ENCODE measurements at places on chromosomes 2 and 18. TPM values are rescaled to one million over a fixed set of nuclear protein-coding genes. Genes with fewer than 3 reads are reported as not detected.
A peak's percentile ranks its signal among the peaks of the same experiment; 100 is the strongest.

GRCh38 chr2:109676346-109676902 lies 62.3 kb downstream of the SOWAHC start:
- no peaks in the 10 kb centered on the region for H3K4me1 ChIP-seq
- no peaks in the 10 kb centered on the region for H3K27me3 ChIP-seq
- H3K4me3 ChIP-seq: no peak overlapping the region
- no peaks in the 10 kb centered on the region for H3K36me3 ChIP-seq

GRCh38 chr2:28544036-28544346 lies 48.1 kb downstream of the PLB1 start:
- H3K4me1 ChIP-seq: no peaks in the 10 kb centered on the region
- no peak overlapping the region for H3K27ac ChIP-seq
- no peaks in the 10 kb centered on the region for H3K36me3 ChIP-seq

- H3K4me3 ChIP-seq: no peak overlapping the region
- peak overlapping the region; percentile 58 for H3K27ac ChIP-seq
- H3K27me3 ChIP-seq: no peaks in the 10 kb centered on the region
- no peaks in the 10 kb centered on the region for H3K36me3 ChIP-seq
- H3K4me1 ChIP-seq: peaks cover 48% of the 10 kb centered on the region
- no peak for DNase-seq
These were observed 36.2 kb upstream of the MAT2A start for GRCh38 chr2:85502720-85503119.

GRCh38 chr2:240450532-240451107 lies 15.2 kb downstream of the GPC1 start:
- H3K36me3 ChIP-seq: no peaks in the 10 kb centered on the region
- peaks cover 47% of the 10 kb centered on the region for H3K27me3 ChIP-seq
- peak; percentile 5 for DNase-seq
- H3K27ac ChIP-seq: no peak overlapping the region
- H3K4me3 ChIP-seq: no peak overlapping the region

DNA sequence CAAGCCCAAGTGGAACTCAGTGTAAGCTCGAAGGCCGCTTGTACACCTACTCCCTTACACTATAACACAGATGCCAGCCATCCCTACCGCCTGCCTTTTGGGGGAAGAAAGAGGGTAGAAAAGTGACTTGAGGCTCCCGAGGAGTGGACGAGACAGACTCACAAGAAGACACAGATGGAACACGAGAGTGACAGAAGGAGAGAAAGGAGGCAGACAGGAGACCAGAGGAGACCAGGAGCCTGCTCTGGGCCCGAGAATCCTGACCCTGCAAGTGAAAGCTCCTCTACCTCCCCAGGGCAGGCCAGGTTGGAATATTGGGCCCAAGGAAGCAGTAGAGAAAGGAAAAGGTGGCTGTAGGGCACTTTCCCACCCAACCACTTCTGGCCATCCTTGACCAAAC lies 23.4 kb upstream of the TNS1 start:
- no peaks in the 10 kb centered on the region for H3K27me3 ChIP-seq
- H3K4me3 ChIP-seq: no peak overlapping the region
- peaks cover 81% of the 10 kb centered on the region for H3K4me1 ChIP-seq
- no peak overlapping the region for H3K27ac ChIP-seq
- DNase-seq: no peak

GRCh38 chr2:23435250-23436035 lies 50.5 kb downstream of the KLHL29 start:
- no peak for DNase-seq
- no peaks in the 10 kb centered on the region for H3K4me1 ChIP-seq
- no peak overlapping the region for H3K27ac ChIP-seq
- no peaks in the 10 kb centered on the region for H3K27me3 ChIP-seq
- no peaks in the 10 kb centered on the region for H3K36me3 ChIP-seq

The CHRNA1 gene
- not detected for total RNA-seq
